Aorta (tissue), 5 donors: ENCODE measurements at places on chromosomes 2 and 18. TPM values are rescaled to one million over a fixed set of nuclear protein-coding genes. Genes with fewer than 3 reads are reported as not detected.
A peak's percentile ranks its signal among the peaks of the same experiment; 100 is the strongest.

- peak; percentile 81 for DNase-seq
Measured at GRCh38 chr2:91477731-91478672, 2786.5 kb downstream of the RPIA start.

GRCh38 chr18:27206411-27206810 lies 21.3 kb upstream of the CHST9 start:
- no peak for DNase-seq

DNA sequence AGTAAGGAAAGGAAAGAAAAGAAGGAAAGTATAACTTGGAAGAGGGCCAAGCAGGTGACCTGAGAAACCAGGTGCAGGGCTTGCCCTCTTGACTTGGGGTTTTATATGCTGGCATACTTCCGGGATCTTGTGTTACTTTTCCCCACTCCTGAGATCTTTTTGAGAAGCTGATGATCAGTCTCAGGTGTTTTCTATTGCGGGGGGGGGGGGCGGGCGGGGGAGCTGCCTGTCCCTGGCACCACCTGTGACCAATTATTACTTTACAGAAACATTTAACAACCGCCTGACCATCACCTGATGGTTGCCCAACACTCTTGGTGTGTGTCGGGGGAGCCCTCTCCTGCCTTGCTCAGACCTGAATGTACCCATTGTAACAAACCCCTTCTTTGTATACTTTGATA lies 6.9 kb upstream of the CASP10 start:
- no peak for DNase-seq

DNA sequence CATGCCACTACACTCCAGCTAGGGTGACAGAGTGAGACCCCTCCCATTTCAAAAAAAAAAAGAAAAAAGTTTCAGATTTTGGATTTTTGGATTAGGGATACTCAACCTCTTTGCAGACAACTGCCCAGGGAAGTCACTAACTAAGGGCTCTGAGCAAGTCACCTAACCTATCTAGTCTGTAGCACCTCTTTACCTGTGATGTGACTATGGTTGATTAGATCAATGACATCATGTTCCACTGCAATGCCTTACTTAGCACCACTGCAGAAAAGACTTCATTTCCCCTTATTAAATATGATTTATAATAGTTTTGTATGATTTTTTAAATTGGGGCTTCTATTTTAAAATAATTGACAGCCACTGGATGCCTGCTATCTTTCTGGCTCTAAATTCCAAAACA lies 41.2 kb downstream of the CUL3 start:
- no peak for DNase-seq

- DNase-seq = no peak
Measured at GRCh38 chr2:86476092-86476491, 34.9 kb downstream of the KDM3A start.

DNA sequence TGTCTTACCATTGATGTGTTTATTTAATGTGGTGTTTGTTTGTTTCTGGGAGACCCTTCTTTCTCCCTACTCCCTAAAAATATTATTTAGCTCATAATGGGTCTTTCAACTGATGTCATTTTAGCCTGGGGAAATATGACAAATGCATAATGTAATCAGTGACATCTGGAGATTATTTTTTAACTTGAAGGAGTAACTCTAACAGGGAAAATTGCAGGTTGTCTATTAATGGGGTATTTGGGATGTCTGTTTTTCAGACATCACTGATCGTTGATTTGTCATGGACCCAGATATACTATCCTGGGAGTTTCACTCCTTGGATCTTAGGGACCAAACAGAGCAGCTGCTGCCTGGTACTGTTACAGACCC lies 230.4 kb downstream of the LOXHD1 start:
- no peak for DNase-seq

DNA sequence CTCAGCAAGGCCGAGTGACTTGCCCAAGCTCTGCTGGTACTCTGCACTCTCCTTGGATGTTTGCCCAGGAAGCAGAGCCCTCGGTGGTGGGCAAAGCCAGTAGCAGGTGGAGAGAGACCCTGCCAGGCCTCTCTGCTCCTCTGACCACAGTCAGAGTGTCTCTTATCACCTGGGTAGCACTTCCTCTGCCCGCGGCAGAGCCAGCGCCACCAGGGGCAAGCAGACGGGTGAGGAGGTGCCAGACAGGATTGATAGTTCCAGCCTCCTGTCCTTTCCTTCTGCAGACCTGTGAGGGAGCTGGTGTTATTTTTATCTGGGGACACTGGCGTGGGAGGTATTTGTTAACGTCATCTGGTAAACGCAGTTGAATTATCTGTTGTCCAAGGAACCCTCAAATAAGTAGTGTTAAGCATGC lies 152.9 kb downstream of the SMAD7 start:
- peak; percentile 36 for DNase-seq

GRCh38 chr2:20524412-20525040 lies 77.7 kb downstream of the RHOB start:
- no peak for DNase-seq

- no peak for DNase-seq
Measured at GRCh38 chr2:232781765-232782164, 5.4 kb upstream of the KCNJ13 start.

- peak; percentile 62 for DNase-seq
Measured at GRCh38 chr2:113157118-113157896, 16.5 kb upstream of the PSD4 start.

DNA sequence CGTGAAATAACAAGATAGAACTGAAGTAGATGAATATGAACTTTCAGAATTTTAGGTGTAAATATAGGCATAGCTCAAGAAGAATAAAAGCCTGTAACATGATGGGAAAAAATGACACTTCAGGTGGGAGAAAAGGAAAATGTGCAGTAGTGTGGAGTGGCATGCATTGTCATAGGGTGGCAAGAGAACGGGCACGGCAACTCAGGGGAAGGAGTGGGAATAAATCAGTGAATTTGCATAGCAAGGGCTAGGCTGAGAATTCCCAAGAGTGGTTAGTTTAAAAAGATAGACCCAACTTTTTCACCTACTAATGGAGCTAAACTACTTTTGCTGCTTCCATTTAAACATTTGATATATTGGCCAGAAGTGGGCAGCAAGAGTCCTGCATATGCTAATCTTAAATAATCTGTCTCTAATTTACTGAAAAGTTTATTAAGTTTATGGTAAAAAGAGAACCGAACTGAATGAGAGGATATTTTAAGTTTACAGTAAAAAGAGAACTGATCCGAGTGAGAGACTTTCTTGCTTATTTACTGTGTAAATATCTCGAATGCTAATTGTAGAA lies 228.1 kb downstream of the CTNNA2 start:
- no peak for DNase-seq

DNA sequence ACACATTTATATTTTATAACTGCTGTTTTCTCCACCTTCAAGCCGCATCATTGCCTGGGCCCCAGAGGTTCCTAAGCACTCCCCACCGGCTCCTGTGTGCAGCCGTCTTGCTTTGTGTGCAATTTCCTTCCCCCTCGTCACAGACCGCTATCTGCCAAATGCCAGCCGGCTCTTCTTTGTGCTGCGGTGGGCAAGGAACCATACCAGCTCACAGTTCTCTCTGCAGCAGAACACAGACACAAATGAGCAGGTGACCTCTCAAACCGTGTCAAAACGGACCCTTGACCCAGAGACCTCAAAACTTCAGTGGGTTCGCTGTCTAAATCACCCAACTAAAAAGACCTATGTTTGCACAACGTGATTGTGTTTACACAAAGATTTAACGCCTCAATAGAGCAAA lies 58.2 kb downstream of the KLF7 start:
- no peak for DNase-seq

DNA sequence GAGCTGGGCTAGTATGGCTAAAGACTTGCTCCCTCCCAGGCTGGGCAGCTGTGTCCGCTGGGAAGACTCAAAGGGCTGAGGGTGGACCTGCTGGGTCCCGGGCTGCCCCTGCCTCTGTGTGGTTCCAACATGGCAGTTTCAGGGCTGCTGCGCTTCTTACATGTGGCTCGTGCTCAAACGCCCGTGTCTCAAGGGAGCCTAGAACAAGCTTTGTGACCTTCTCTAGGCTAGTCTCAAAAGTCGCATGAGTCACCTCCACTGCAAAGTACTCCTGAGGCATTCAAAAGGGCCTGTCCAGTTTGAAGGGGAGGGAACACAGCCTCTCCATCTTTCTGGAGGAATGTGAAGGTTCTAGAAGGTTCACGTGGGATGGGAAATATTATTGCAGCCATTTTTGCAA lies 44.7 kb upstream of the RAB31 start:
- DNase-seq = no peak

GRCh38 chr2:173278794-173279526 lies 75.7 kb upstream of the CDCA7 start:
- no peak for DNase-seq

GRCh38 chr2:224731665-224732064 lies 15.5 kb upstream of the CCDC195 start:
- no peak for DNase-seq

GRCh38 chr2:133588144-133588543 lies 19.9 kb upstream of the NCKAP5 start:
- no peak for DNase-seq

DNA sequence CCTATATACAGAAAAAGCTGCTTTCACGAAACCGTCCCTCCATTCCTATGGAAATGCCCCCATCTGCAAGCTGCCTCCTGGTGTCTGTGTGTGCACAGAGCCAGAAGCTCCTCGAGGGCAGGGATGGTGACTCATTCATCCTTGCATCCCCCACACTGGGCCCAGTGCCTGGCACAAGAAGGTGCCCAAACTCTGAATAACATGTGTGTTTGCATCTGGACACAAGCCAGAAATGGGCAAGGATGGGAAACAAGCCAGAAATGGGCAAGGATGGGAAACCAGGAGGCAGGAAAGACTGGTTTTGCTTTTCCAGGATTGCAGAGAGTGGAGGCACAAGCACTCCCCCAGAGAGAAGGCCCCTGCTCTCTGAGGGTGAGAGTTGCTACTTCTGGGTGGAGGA lies 313.9 kb downstream of the CELF4 start:
- DNase-seq = no peak

- peak; percentile 91 for DNase-seq
Measured at GRCh38 chr18:55405893-55406406, 182.0 kb downstream of the TCF4 start.

DNA sequence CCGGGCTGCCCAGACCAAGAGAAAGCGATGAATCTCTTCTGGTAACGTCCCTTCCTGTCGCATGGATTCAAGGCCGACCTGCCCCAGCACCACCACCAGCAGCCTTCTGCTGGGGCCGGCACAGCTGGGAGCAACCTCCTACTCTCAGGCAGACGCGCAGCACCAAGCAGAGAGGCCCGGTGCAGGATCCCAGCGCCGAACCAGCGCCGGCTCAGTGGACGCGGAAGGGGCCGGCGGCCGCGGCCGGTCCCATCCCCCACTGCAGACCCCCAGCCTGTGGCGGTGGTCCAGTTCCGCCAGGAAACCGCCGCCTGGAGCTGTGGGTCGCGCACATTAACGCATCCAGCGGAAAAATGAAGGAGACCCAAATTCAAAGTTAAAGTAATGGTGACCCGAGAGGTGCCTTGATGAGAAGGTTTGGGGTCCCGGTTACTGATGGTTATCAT lies 525 bp upstream of the MAL start:
- no peak for DNase-seq

DNA sequence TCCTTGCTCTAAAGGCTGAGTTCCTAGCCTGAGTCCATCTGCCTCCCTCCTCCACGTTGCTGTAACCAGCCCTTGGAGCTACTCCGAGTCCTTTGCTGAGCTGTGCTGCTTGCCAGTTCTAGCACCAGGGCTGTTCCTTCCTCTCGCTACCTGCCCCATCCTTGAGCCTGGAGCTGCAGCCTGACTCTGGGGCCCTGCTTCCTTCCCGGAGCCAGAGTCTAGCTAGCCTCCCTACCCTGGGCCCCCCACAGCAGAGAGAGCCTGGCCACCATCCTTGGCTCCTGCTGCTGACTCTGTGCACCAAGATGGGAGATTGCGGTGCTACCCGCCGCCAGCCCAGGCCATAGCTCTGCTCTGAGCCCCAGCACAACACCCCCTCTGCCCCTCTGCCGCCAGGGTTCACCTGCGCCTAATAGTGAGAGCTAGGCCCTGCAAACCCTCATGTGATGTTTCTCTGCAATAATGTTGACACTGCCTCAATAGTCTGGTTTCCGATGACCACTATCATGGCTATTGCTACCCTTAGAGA lies 135.9 kb upstream of the ASB18 start:
- no peak for DNase-seq

DNA sequence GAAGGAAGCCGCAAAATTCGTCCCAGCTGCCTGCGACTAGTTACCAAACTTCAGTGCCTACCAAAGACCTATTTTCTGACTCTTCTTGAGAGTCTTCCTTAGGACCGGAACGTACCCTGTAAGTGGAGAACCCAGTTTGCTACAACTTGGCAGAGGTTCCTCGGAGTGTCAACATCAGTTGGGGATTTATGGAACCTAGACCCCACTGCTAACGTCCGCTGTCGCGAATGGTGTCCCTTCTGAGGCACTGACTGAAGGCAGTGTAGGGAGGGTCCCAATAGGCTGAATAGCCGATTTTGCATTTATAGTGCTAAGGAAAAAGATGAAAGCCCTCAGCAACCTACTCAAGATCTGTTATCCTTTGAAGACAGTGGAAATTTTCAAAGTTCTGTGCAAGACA lies 568 bp upstream of the STK17B start:
- DNase-seq = no peak

DNA sequence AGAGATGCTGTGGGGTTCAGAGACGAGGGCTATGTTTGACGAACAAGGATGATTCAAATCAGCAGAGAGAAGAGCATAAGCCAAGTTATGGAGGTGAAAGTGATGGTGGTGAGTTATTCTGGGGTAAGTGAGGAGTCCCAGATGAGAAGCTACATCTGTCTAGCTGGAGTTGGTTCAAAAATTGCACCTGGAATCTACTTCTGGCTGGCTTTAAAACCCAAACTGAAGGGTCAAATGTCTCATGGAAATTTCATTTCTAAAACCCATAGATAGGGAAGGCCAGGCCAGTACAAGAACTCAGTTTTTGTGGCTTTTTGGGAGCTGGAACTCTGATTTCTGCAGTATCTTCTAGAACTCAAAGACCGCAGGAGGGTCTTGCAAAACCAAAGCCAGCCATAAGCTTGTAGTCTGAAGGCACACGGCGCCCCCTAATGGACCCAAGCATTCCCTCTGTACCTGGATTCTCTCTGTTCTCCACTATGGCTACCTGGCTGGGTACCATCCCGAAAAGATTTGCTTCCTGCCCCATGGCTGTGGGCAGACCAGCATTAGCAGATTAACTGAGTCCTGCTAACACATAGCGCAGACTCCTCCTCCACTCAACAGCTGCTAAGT lies 229.1 kb upstream of the SLC14A2 start:
- DNase-seq = no peak

GRCh38 chr2:52904355-52904891 lies 863.2 kb upstream of the CHAC2 start:
- no peak for DNase-seq

Gene ITPRID2
- total RNA-seq = 119 TPM

Gene LOXHD1
- 0.16 TPM for total RNA-seq

Gene BCL2L11
- 6.9 TPM for total RNA-seq

Gene GKN1
- not detected for total RNA-seq

Gene GYPC
- total RNA-seq = 91.2 TPM

Gene SERTAD2
- 27.4 TPM for total RNA-seq

Gene UGT1A7
- not detected for total RNA-seq

Gene IMMT
- 68.4 TPM for total RNA-seq

Gene HDLBP
- 415 TPM for total RNA-seq
